ENCODE measurements at places on chromosomes 11 and 22. TPM values are rescaled to one million over a fixed set of nuclear protein-coding genes. Genes with fewer than 3 reads are reported as not detected.

Gene OR8D4
- polyA plus RNA-seq, result not detected

Gene APOBEC3B
- polyA plus RNA-seq, result 19.1 TPM

GRCh38 chr11:117423046-117423575, 95.5 kb downstream of the CEP164 start:
- no peak for DNase-seq

Gene NCAPH2
- 29.4 TPM for polyA plus RNA-seq

DNA sequence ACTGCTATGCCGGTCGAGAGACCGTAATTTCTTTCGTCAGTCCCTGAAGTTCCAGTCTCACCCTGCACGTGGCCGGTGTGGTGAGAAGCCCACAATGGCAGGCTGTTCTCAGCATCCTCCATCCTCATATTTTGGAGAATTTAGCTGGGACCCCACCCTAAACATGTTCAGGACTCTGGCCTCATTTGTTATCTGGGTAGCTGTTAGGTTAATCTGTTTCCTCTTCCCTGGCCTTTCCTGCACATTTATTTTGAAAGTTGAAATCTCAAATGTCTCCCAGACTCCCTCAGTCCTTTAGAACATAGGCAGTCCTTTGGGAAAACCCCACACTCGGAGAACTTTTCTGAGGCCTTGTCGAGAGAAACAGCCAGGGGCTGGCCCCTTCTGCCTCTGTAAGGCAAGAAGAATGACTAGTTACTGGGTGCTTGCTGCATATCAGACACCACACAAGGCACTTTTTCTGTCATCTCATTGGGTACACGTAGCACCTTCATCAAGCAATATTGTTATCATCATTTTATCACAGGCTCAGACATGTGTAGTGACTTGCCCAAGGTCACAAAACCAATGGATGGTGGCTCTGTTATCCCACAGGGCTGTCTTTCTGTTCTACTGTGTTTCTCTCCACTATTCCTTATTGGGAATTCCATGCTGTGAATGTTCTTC, 109.3 kb upstream of the CRYBB3 start:
- DNase-seq, result no peak

Gene ALDH3B1
- polyA plus RNA-seq, result 104 TPM

GRCh38 chr11:116703421-116703820, 69.4 kb downstream of the BUD13 start:
- no peak for DNase-seq

DNA sequence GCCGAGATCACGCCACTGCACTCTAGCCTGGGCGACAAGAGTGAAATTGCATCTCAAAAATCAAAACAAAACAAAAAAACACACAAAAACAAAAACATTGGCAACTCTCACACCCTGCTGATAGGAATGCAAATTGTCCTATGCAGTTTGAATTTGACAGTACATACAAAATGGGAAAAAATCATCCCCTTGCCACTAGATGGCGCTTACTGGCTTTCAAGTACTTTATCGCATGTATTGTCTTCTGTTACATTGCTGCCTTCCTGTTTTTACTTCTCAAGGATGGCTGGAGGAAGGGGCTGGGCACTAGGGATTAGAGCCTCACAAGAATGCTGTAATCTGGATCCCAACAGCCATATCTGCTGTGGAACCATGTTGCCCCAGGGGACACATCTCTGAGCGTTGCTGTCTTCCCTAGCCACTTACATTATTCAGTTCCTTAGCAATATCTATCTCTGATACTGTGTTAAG, 59.4 kb upstream of the A4GALT start:
- peak; percentile 93 for DNase-seq

DNA sequence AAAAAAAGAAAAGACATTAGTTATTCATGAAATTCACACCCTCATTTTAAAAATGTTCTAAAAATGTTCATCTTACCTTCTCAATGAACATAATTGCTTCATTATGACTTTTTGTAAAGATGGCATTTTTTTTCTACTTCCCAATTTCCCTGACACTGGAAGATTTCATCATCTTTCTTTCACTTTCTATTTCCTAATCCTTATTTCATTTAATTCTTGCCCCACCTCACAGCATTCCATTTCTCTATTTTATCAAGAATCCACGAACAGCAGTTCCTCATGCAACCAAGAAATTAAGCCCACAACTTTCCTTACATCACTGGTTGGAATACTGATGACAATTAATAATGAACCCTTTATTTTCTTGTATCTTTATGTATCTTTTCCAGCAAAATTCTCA, 1.9 kb downstream of the PATL1 start:
- no peak for DNase-seq
